Upper lobe of left lung (tissue), 6 donors: ENCODE measurements at places on chromosomes 13 and 19. TPM values are rescaled to one million over a fixed set of nuclear protein-coding genes. Genes with fewer than 3 reads are reported as not detected.

DNA sequence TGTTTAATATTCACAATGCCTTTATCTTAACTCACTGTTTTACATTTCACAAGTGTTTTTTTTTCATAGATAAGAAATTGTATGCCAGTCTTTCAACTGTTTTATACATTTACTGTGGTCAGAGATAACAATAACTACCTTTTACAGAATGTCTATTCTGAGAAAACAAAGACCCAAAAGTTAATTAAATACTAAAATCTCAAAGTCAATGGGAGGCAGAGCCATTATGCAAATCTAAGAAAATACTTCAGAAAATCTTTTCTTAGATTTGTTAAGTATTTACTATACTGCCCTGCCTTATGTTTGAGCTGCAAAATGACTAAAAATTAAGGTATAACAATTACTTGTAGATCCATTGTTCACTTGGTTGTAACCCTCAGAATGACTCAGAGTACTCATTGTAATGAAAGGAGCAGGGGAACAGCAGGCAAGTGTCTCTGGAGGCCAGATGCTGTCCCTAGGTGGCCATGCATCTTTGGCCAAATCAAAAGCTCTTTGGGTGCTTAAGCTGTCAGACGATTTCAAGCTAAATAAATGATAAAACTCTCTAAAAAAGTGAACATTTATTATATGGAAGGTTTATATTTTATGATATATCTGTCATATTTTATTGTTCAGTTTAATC lies 770.1 kb upstream of the PCDH20 start:
- no peak for DNase-seq

- DNase-seq, result no peak
Measured at GRCh38 chr13:21957833-21958232, 287.0 kb downstream of the FGF9 start.

DNA sequence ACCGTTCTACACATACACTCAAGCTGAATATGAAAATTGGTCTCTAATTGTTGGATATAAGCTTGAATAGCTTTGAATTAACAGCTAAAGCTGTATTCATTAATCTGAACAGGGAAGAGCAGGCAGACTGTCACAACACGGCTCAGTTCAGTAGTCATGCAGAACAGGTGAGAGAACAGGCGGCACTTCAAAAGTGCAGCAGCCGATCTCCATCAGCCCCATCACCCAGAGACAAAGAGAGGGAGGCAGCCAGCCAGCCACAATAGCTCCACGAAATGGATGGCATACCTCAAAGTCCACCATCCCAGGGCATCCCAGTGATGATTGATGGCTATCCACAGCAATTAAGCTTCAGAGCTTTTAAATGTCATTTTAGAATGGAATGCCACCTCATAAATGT lies 419.2 kb downstream of the OLFM4 start:
- DNase-seq, result no peak

GRCh38 chr19:56104423-56104822 lies 16.7 kb downstream of the ZNF787 start:
- peak; percentile 46 for DNase-seq

DNA sequence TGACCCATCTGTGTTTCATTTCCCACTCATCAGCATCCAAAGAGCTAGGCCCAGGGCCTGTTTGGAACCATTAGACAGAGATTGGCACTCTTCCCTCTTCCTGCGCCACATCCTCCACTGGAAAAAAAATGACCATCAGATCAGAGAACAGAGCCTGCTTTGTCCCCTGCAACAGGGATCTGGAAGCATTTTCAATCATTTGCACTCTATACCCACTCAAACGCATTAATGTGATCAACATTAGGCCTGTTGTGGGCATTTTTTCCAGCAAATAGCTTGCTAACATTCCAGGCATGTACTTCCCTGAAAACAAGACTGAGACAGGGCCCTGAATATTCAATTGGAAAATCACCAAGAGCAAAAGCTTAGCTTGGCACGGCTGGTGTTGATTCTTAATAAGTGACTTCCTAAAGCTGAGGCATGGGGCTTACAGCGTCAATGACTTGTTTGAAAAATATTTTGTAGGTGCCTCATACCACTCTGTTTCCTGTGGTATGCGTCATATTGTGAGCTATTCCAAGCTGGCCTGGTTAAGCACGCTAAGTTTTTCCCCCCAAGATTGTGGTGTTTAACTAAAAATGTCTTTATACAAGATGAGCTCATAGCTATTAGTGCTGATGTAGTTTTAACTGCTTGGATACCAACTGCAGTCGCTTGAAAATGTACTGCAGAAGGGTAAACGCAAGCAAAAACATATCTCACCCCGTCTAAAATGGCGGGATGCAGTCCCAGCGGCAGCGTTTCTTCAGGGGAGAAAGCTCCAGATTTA lies 404.4 kb downstream of the SPRY2 start:
- no peak for DNase-seq

GRCh38 chr19:41746593-41747227 lies 8.6 kb upstream of the CEACAM6 start:
- DNase-seq, result peak; percentile 80

- DNase-seq, result no peak
Measured at GRCh38 chr19:38155453-38155852, 68.6 kb downstream of the DPF1 start.

GRCh38 chr13:42275506-42275905 lies 3.6 kb downstream of the AKAP11 start:
- DNase-seq, result no peak

GRCh38 chr13:69580255-69580654 lies 527.4 kb upstream of the ATXN8OS start:
- DNase-seq, result no peak

GRCh38 chr13:32409561-32410421 lies 18.1 kb downstream of the N4BP2L1 start:
- no peak for DNase-seq

- no peak for DNase-seq
Measured at GRCh38 chr13:32019612-32020233, 11.9 kb upstream of the FRY start.

GRCh38 chr19:12801466-12802266 lies at the start of the genes PRDX2 and THSD8:
PRDX2 (minus strand) TSS chr19:12801800; CDS start chr19:12801261, 539 bp downstream.
THSD8 (plus strand) TSS chr19:12802069; CDS start chr19:12802072, 3 bp downstream.
- DNase-seq, result peak; percentile 70

GRCh38 chr13:34730961-34731360 lies 211.1 kb upstream of the NBEA start:
- DNase-seq, result no peak

DNA sequence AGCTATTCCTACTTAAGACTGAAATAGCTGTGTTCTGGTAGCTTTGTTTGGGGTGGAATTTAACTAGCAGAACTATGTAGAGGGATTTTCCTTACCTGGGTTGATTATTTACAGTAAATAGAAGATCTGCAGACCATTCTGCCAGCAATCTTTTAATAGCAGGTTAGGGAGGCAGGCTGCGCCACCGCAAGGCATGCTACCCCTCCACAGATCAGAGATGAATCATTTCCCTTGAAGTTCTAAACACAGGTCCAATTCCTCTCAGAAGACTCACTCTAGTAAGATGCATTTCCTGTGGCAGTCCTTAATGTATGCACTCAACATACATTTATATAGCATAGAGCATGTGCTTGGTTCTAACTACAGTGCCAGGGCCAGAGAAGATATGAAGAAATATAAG lies 109.0 kb downstream of the TNFRSF19 start:
- no peak for DNase-seq

GRCh38 chr19:6392221-6393073 lies 517 bp downstream of the GTF2F1 start:
- no peak for DNase-seq

DNA sequence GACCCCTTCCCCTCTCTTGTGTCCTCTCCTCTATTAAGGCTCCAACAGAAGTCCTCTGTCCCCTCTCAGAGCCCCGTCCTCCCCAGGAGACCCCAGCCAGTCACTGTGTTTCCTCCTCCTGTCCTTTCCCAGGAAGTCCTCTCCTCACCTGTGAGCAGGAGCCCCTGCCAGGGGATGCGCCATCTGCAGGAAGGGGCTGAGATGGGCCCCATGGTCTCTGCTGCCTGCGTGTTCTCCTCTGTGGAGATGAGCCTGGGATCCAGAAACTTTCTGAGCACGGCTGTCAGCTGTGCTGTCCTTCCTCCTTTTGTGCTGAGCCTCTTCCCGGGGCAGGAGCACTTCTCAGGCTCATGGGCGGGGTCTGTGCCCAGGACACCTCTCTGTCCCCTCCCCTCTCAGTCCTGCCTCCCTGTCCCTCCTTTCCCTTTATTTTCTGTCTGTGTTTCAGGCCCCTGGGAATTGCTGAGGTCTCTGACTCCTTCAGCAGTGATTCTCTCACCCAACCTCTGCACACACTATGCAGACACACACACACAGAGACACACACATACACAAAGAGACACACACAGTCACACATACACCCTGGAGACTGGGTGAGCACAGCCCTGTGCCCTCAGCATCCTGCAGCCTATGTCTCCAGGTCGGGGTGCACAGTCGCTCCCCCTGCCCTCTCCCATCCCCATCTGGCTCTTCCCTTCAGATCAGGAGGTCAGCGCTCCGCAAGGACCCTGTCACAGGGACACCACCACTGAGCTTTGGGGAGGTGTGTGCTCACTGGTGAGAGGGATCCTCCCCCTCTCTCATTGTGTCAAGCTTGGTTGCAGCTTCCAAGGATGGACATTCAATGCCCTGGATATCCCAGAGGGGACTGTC lies at the start of gene CEACAM8:
Gene CEACAM8, minus strand, starts transcription at position 308 of the 873 bp plus-strand sequence. Its CDS starts 96 bp downstream, at position 212.
- peak; percentile 44 for DNase-seq

Gene MBD3L2
- total RNA-seq, result not detected

Gene RYR1
- 1.1 TPM for total RNA-seq

Gene TEAD2
- 14.9 TPM for total RNA-seq

Gene ZNF154
- 2.8 TPM for total RNA-seq

Gene ACP5
- 289 TPM for total RNA-seq

Gene U2AF2
- total RNA-seq, result 260 TPM

Gene CEACAM1
- 8.8 TPM for total RNA-seq

Gene TBXA2R
- total RNA-seq, result 3.1 TPM
